ENCODE measurements at places on chromosomes 3 and 15.

GRCh38 chr3:55721716-55722484, 234.8 kb upstream of the WNT5A start:
- DNase-seq = no peak

- no peak for DNase-seq
Measured at GRCh38 chr15:56795502-56795901, 62.2 kb upstream of the ZNF280D start.

DNA sequence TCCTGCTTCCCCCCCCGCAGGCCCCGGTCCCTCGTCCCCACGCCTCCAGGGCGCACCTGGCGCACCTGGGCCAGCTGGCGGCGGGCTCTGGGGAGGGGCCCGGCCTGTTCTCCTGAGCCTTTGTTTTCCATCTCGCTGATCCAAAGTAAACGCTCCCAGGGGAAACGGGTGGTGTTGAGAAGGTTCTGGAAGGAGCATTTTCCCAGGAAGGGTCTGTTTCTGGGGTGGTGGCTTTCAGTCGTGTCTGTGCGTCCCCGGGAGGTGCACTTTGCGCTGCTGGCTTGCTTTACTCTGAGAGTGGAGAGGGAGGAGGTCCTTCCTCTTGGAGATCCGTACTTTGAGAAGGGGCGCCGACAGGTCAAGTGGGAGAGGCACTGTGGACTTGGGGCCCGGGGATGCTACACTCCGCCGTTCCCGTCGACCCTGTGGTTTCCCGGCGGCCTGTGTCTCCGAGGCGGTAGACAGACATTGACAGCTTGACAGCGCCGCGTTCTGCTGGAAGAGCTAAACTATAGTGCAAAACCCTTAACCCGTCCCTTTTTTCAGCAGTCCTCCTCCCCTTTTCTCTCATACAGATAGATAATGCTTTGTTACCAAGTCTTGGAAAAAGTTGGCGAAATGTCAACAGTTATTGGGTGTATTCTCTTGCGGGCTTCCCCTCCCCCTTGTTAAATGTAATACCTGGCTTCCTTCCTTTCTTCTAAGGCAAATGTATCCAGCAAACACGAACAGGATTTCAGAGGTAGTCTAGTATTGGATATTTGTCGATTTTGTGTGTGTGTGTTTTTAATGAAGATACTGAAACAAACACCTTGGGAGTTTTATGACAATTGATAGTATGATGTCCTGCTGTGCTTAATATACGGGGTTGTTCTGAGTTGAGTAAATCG, 6.5 kb downstream of the TPM1 start:
- no peak for DNase-seq

DNA sequence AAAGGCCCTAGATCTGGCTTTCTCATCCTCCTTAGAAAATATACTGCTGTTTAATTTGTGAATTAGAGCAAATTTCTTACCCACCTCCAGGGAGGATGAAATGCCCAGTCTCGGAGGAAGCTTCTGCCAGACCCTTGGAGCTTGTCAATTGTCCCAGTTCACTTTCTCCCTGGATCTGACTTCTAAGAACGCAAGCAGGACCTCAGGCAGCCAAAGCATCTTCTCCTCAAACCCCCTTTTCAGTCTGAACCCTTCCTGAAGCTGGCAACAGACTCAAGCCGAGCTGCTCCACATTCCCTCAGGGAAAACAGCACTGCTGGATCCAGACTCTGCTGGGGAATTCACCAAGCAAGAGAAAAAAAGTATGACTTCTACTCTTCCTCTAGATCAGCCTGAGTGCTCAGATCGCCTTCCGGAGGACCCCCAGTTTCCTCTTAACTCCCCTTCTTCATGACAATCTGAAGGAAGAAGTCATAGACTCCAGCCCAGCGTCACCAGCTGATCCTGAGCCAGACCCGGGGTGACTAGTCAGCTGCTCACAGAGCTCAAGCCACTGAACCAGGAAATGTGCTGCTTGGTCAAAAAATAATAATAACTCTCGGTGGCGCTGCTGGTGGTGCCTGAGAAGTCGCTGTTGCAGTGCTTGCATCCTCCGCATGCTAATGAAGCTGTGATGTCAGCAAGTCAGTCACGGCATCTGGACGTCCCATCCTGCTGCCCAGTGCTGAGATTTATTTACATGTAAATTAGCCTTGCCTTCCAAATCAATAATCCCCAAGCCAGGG, at the start of gene PRICKLE2:
PRICKLE2 (minus strand) TSS at position 641 of the 785 bp plus-strand sequence. CDS start 26,539 bp downstream, outside the sequence.
- DNase-seq = no peak

- no peak for DNase-seq
Measured at GRCh38 chr15:73685981-73686380, 1.8 kb downstream of the CD276 start.

DNA sequence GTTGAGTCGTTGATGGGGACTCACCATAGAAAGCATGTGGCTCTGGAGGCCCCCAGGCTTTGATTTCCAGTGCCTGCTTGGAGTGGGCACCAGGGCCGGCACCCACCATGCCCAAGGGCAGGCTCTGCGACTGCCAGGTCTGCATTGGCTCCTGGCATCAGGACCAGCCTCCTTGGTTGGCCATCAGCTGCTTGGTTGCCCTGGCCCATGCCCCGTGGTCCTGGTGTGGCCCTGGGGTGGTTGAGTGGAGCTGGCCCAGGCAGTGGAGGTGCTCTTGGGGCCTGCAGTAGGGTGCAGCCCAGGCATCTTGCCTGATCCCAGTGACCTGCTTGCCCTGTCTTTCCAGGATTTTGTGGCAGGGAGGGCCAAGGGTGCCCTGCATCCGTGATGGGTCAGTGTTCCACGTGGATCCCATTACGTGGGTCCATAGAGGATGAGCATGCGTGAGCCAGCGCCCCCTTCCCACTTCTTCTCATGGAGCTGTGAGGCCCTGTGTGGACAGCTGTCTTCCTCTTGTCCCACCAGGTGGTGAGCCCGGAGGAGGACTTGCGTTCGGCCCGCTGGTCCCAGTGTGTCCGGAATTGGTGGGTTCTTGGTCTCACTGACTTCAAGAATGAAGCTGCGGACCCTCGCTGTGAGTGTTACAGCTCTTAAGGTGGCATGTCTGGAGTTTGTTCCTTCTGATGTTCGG, 187.0 kb downstream of the UBE3A start:
- no peak for DNase-seq

- no peak for DNase-seq
Measured at GRCh38 chr3:51966016-51966415, 1.2 kb downstream of the PCBP4 start.

DNA sequence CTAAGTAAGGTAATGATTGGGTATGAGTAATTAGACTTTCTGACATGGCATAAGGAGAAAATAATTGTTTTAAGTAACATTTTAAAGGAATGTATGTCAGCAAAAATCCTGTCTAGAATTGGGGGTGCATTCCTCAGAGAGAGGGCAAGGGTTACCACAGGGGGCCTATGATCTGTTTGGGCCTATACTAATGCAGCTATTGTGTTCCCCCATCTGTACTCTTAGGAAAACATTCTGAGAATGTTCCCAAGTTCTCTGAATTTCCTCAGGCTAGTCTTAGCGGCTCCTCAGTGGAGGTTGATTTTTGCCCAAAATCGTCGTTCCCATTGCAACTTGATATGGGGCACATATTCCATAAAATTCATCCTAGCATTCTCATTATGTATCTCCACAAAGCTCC, 1216.4 kb upstream of the GBE1 start:
- no peak for DNase-seq

DNA sequence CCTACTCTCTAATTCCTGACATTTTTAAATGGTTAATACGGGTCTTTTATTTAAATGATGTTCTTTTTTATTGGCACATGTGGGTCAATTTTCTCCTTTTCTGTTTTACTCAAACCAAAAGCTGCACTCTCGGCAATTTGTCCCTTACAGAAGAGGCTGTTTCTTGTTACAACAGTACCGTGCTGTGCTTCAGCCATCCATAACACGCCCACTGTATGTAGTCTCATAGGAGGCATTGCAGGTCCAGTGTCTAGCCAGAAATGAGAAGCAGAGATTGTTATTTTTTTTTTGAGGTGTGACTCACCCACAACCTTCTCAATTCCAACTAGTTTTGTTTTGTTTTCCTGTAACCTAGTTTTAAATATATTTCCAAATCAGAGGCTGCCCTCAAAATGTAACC, 164.6 kb downstream of the GMNC start:
- DNase-seq = no peak

DNA sequence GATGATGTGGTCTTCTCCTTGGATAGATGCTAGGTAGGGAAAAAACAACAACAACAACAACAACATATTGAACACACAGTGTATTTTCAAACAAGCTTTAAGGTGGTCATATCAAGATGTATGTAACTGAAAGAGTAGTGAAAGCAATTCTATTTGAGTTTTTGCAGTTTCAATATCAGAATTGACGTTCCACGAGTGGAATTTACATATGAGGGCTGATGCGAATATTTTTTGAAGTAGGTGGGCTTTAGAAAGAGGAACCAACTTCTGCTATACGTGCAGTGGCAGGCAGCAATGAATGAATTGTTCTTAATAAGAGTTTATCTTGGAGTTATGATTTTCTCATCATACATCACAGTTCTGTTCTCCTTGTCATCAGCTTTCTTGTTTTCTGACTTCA, 151.9 kb upstream of the CNTN3 start:
- DNase-seq = no peak

GRCh38 chr3:141462176-141462859, 24.5 kb upstream of the RASA2 start:
- DNase-seq = no peak

DNA sequence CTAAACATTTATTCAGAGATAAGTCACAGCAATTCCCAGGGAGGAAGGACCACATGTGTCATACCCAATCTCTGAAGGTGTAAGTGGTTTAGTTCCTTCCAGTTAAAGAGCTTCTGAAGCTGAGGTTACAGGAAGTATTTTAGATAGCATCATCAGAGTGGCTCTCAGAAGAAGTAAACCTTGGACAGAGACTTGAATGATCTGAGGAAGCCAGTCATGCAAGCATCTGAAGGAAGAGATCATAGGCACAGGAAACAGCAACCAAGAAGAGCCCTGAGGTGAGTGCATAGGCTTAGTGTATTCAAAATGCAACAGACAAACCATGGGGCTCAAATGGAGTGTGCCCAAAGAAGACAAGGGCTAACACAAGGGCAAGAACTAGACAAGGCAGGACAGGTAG, 210.3 kb downstream of the ULK4 start:
- no peak for DNase-seq

DNA sequence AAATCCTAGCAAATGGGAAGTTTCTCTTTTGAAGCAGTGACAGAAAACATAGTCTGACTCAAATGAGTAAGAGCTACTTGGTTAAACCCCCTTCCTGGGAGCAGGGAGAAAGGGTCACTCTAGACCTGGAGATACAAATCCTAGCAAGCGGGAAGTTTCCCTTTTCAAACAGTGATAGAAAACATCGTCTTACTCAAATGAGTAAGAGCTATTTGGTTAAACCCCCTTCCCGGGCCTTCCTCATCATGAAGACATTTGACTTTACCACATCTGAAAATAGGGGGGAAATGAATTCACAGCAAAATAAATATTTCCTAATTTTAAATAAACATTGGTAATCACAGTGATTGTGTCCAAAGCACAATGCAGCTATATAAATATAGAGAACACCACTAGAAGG, 79.2 kb downstream of the FOXB1 start:
- DNase-seq = no peak

DNA sequence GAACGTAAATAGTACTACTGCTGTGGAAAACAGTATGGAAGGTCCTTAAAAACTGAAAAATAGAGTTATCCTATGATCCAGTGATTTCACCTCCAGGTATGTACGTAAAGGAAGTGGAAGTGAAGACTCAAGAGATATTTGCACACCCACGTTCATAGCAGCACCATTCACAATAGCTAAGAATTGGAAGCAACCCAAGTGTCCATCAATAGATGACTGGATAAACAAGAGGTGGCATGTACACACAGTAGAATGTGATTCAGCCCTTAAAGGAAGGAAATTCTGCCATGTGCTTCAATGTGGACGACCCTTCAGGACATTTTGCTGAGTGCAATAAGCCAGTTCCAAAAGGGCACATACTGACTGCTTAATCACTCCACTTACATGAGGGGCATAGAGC, 188.3 kb downstream of the APBA2 start:
- DNase-seq = no peak

DNA sequence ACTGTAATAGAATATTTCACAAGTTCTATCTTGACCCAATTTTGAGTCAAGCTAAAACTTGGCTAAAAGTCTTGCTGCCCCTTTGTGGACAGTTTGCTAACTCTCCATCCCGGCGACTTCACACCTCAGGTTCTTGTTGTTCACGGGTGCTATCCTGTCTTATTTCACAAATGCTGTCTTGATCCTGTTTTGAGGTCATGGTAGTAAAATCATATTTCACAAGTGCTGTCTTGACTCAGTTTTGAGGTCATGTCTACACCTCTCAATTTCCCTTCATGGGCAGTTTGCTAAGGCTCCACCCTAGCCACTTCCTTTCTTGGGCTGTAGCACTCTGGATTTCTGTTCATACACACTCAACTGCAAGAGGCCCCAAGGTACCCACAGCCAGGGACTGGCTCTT, 45.0 kb upstream of the GK5 start:
- no peak for DNase-seq

DNA sequence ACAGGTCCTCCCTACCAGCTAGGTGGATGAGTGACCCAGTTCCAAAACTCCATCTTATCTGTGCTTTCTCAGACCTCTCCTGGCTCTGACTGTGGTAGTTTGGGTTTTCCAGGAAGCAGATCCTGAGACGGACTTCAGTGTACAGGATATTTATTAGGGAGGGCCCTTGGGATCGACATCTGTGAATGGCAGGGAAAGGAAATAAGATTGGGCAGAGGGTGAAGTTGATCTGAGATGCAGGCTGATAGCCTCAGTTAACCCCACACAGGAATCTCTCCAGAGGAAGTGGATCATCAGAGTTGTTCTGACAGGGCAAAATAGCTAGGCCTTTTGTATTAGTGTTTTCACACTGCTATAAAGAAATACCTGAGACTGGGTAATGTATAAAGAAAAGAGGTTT, 16.7 kb upstream of the MAPK6 start:
- no peak for DNase-seq

DNA sequence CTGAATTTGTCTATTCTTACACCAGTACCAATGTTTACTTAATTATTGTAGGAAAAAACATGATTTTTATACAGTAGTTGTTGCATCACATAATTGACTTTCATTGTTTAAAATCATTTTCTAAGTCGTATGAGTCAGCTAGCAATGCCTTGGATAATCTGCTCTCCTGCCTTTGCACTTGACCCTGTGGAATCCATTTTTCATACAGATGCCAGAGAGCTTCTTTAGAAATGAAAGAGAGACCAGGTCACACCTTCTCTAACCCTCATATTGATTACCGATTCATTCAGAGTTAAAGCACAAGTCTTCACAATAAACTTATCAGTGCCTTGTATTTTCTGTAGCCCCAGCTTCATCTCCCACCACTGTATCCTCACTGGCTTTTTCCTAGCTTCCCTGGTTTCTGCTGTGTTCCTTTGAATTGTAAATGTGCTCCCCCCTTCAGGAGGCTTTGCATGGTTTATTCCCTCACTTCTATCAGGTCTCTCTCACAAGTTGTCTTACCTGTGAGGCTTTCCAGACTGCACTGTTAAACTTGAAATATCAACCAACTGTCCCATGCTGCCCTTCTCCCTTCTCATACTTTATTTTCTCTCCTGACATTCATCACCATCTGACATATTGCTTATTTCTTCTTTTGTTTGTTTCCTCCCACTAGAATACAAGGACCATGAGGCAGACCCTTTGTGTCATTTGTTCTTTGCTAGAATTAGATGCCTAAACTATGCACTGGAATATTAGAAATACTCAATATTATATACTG, 662.0 kb upstream of the GBE1 start:
- DNase-seq = no peak

All from stimulated activated CD4-positive, alpha-beta T cell treated with anti-CD3 and anti-CD28 coated beads, Interleukin-1b, Interleukin-23, amount 100 ng/mL, for 1 hour (primary cell).